Activated CD8-positive, alpha-beta T cell treated with anti-CD3 and anti-CD28 coated beads, Interleukin-2, amount 10 ng/mL, durations not matched to agents 7 days and 5 days (primary cell): ENCODE measurements at places on chromosomes 12 and 14.

GRCh38 chr12:3673981-3674708 lies 78.8 kb downstream of the CRACR2A start:
- no peaks in the 10 kb centered on the region for H3K27me3 ChIP-seq
- no peak overlapping the region for H3K27ac ChIP-seq
- peaks cover 15% of the 10 kb centered on the region for H3K4me1 ChIP-seq
- DNase-seq, result no peak
- H3K36me3 ChIP-seq, result peaks cover 39% of the 10 kb centered on the region
- H3K4me3 ChIP-seq, result no peak overlapping the region

DNA sequence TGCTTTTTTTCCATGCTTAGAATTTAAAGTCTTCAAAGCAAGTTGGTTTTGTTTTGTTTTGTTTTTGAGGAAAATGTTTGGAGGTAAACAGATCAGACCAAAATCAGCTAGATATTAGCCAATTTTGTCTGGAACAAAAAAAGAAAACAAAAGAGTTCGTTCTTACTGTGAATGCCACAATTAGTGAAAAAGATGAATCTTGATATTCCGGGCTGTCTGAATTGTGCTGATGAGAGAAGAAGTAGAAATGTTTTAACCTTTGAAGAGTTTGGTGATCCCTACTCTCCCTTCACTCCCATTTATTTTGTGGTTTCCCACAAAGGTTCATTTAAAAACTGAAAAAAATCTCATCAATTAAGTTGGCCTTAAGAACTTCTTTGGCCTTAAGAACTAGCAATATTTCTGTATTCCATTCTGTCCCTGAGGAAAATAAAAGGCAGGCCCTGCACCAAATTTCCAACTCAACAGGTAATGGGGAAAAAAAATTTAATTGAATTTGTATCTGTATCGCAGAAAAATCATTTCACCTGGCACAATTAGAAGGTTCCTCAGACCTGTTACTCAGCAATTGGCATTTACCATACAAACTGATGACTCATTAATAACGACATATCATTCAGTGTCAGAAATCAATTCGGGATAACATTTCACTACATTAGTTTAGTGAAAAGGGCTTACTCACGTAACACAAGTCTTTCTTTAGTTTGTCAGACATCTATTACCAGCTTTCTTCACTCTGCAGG lies 562 bp upstream of the GLIPR1L2 start:
- DNase-seq, result no peak
- H3K4me3 ChIP-seq, result peak overlapping the region; percentile 82

- H3K4me3 ChIP-seq, result peak overlapping the region; percentile 44
- no peaks in the 10 kb centered on the region for H3K36me3 ChIP-seq
- H3K27me3 ChIP-seq, result peaks cover 47% of the 10 kb centered on the region
- no peak for DNase-seq
- no peak overlapping the region for H3K27ac ChIP-seq
- H3K4me1 ChIP-seq, result peaks cover 15% of the 10 kb centered on the region
These were observed 865 bp downstream of the RGS6 start for GRCh38 chr14:71933001-71933587.

DNA sequence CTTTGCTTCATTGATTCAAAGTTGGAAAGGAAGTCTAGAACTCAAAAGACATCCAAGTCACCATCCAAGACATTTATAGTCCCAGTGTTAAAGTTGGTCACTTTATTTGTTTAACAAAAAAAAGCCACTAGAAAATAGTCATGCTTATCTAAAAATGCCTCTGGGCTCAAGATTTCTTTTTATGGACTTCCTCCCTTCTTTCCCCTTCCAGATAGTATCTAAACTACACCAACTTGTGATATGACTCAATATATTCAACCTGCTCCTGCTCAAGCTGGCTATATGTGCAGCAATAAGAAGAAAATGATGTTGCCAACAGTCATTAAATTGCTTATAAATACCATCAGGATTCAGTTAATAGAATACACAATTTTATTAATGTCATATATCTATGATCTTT lies 1177.1 kb downstream of the FLRT2 start:
- H3K27ac ChIP-seq, result no peak overlapping the region
- no peaks in the 10 kb centered on the region for H3K4me1 ChIP-seq
- no peak for DNase-seq
- no peaks in the 10 kb centered on the region for H3K36me3 ChIP-seq
- no peaks in the 10 kb centered on the region for H3K27me3 ChIP-seq
- no peak overlapping the region for H3K4me3 ChIP-seq
